ENCODE measurements at places on chromosomes 1 and 21.

DNA sequence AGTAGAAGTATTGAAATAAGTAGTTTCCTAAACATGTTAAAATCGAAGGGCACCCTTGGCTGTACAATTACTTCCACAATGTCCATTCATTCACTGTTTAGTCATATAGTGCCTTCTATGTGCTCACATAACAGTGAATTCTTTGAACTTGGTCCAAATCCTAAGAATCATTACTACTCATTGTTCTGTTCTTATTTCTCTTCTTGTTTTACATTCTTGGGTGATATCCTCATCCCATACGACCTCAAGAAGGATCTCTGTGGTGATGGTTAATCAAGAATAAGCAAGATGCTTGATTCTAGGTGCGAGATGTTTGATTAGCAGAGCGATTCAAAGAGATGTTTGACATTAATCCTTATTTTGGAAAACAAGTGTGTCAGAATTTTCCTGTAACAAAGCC, 667.4 kb upstream of the ZP4 start:
- no peak for DNase-seq

GRCh38 chr1:78377356-78377928, 113.3 kb upstream of the PTGFR start:
- DNase-seq = no peak

GRCh38 chr1:46820076-46820475, 21.2 kb downstream of the CYP4B1 start:
- no peak for DNase-seq

DNA sequence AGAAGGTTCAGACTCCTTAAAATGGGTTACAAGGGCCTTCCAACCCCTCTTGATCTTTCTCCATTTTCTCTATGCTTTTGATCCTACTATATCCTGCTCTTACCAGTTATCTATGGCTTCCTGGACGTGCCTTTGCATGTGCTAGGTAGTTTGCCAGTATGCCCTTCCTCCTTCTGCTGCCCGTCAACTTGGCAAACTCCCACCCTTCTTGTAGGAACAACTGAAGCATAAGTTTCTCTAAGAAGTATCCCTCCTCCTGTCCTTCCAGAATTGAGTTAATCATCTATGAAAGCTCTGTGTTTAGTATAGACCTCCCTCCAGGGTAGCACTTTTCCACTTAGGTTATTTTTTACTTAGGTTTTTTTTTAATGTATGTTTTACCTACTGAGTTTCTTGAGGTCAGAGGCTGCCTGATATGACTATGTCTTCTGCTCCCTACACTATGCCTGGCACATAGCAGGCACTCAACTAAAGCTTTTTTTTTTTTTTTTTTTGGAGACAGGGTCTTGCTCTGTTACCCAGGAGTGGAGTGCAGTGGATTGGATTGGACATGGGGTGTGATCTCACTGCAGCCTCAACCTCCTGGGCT, 10.0 kb upstream of the IGSF3 start:
- DNase-seq = no peak

GRCh38 chr1:178461701-178462100, 35.1 kb downstream of the CLEC20A start:
- DNase-seq = no peak

- DNase-seq = no peak
Observed at GRCh38 chr1:103194060-103194459, 85.7 kb upstream of the COL11A1 start.

DNA sequence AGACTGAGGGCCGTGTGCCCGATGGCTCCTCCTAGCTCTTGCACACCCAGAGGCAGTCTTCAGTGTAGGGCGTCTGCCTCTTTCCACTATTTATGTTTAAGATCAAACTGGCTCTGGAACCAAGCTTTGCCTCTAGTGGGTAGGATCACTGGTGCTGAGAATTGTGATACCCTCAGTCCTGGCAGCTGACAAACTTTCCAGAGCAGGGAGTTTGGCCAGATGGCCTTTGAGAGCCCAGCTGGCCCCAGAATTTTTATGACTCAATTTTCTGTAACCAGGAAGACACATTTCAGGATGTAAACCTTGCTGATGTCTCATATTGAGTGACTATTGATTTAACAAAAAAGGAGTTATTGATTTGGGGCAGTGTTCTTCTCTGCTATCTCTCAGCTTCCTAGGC, 6.7 kb downstream of the COQ8A start:
- no peak for DNase-seq

- DNase-seq = peak; percentile 44
Observed at GRCh38 chr1:226738995-226739695, at the start of gene ITPKB. Gene ITPKB (minus strand): TSS chr1:226739282. CDS start chr1:226737458, 1,824 bp downstream.

DNA sequence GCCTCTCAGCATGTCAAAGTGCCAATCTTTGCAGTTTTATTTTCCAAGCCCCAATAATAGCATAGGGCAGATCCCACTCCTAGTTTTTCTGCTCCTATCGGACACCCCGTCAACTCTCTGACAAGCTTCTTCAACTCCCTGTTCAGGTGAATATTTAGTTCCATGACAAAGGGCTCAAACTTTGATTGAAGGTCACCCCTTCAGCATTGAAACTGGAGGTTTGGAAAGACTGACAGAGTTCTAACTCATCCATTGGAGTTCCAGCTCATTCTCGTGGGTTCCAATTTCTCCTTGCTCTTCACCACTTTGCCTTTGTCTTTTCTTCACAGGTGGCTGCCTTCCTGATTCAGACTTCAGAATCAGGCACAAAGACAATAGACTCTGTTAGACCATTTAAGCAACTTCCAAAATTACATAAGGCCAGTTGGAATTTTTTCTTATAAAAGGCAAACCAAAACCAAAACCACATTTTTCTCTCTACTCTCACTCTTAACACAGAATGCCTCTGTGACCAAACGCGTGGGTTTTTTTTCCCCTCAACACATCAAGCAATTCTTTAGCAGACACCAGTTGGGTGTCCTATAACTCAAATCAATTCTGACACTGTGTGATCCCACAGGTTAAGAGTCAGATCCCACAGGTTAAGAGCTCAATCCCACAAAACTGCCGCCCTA, 169.3 kb upstream of the USP25 start:
- DNase-seq = no peak

DNA sequence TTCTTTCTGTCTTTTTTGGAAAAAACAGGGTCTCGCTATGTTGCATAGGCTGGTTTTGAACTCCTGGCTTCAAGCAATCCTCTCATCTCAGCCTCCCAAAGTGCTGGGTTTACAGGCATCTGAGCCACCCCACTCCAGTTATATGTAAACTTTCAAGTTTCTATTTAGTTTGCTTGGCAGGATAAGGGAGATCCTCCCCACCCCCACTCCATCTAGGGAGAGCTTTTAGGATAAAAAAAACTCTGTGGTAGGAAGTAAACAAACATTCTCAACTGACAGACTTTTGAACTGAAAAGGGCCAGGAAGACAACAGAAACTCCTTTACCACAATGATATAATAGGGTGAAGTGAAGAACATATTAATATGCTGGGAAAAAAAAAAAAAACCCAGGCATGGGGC, 41.0 kb upstream of the ZNF326 start:
- DNase-seq = no peak

DNA sequence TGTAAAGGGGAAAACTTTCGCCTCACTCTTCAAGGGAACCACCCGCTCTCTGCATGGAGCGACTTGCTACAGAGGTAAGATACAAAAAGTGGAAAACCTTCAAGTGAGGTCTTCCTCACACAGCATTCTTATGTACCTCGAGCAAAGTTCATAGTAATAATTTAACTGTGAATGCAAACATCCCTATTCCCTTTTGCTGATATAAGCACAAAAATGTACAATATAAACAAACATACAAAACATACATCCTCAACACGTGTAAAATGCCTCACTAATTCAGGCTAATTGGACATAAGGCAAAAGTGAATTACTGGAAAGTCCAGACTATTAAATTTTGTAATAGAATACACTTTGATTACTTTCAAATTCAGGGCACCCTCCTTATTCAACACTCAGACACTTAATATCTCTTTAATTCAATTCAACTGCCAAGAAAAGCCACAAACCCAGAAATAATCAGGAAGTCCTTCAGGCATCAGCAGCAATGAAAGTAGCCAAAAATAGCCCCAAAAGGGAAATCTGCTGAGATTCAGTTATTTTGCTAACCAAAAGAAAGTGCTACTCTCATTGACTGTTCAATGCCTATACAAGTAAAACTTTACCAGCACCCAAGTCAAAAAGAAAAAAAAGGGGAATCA, 15.2 kb upstream of the LMX1A start:
- no peak for DNase-seq

- no peak for DNase-seq
Observed at GRCh38 chr1:156826630-156827029, 10.0 kb upstream of the SH2D2A start.

GRCh38 chr1:60421965-60422364, 348.4 kb upstream of the C1orf87 start:
- no peak for DNase-seq

DNA sequence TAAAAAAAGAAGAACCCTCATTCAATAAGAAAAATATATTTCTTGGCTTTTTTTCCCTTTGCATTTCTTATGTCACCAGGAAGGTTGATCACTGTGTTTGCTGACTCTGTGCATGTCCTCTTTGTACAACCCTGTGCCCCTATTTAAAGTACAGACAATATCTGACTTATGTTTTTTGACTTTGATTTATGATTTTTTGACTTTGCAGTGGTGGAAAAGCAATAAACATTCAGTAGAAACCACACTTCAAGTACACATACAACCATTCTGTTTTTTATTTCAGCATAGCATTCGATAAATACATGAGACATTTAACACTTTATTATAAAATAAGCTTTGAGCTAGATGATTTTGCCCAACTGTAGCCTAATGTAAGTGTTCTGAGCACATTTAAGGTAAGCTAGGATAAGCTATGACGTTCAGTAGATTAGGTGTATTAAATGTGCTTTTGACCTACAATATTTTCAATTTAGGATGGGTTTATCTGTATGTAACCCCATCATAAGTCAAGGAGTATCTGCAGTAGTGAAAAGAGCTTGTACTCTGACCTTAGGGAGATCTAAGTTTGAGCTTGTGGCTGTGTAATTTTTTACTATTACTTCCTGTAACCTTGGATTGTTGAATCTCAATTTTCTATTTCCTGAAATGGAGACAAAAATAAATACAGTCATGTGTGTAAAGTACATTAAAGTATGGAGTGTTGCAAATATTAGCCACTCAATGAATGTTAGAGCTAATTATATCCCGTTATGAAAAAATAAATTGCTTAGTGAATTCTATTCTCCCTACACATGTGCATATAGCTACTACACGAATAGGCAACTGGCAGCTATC, 1.2 kb downstream of the RNASEL start:
- no peak for DNase-seq

DNA sequence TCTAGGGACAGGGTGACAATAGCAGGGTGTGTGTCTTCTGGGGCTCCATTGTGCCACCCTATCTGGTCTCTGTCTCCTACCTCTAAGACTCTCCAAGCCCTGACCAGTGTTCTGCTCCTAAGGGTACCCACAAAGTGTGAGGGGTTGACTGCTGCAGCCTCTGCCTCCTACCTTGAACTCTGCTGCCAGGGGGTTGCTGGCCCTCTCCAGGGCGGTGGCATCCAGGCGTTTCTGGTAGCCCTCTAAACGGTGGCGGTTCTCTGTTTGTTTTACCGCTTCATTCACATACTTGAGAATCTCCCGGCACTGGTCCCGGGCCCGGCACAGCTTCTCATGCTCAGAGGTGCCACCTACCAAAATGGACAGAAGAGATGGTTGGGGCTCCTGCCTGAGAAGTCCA, 24.4 kb downstream of the LRRC71 start:
- DNase-seq = no peak

- DNase-seq = no peak
Observed at GRCh38 chr1:27418326-27419185, 26.1 kb downstream of the GPR3 start.

DNA sequence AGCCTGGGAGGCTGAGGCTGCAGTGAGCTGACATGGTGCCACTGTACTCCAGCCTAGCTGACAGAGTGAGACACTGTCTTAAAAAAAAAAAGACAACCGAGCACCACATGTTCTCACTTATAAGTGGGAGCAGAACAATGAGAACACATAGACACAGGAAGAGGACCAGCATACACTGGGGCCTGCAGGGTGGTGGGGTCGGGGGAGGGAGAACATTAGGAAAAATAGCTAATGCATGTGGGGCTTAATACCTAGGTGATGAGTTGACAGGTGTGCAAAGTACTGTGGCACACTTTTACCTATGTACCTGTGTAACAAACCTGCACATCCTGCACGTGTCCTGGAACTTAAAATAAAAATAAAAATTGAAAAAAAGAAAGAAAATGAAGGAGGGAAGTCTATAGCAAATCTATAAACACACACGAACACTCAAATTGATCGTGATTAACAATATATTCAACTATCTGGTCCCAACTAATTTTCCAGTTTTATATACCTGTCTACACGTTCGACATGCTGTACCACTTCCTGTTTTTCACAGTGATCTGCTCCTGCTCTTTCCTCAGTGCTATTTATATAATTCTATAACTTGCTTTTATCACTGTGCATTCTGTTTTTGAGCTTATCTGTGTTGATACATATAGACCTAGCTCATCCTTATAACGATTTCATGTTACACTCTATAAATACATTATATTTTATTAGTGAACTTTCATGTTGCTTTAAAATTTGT, 27.2 kb downstream of the AK5 start:
- no peak for DNase-seq

- no peak for DNase-seq
Observed at GRCh38 chr1:239247285-239247684, 139.1 kb upstream of the CHRM3 start.

DNA sequence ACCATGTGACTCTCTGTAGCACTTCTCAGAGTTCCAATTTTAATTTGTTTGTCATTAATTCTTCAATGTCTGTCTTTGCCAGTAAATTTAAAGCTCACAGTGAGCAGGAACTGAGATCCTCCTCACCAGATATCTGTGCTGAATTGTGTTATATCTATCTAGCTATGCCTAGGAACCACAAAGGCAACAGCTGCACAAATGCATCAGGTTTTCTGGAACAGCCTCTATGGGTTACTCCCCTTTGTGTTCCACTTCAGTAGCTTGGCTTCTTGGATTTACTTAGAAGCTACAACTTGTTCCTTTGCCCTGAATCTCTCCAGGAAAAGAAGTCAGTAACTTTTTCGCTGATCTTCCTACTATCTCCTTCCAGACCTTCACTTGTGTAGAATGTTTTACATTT, 1237.8 kb upstream of the ADGRL4 start:
- no peak for DNase-seq

DNA sequence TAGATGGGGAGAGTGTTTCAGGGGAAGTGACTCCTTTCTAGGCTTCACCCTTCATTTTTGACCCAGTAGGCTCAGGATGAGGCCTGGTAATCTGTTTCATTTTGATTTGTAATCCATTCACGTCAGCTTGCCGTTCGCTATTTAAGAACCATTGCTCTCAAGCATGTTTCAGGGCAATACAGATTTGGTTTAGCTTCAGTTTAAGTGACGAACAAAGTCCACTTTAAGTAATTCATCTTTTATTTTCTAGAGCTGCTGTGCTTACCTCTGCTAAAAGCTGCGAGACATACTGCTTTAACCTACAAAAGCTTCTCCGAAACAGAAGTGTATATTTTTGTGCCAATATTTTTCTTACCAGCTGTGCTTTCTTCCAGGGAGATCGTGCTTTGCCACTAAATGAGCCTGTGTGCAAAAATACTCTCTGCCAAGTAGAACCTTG, 8.9 kb upstream of the FMO3 start:
- DNase-seq = no peak

GRCh38 chr1:18018366-18018765, 89.2 kb upstream of the IGSF21 start:
- DNase-seq = no peak

- no peak for DNase-seq
Observed at GRCh38 chr1:183674886-183675285, 21.8 kb upstream of the APOBEC4 start.

All from NK-92 treated with Interleukin-12 subunit alpha and Interleukin-12 subunit beta, amount 100 ng/mL, for 24 hours (cell line).